ENCODE measurements at places on chromosomes 6 and 20. TPM values are rescaled to one million over a fixed set of nuclear protein-coding genes. Genes with fewer than 3 reads are reported as not detected.

ADA gene
- 34.5 TPM for polyA plus RNA-seq

DNA sequence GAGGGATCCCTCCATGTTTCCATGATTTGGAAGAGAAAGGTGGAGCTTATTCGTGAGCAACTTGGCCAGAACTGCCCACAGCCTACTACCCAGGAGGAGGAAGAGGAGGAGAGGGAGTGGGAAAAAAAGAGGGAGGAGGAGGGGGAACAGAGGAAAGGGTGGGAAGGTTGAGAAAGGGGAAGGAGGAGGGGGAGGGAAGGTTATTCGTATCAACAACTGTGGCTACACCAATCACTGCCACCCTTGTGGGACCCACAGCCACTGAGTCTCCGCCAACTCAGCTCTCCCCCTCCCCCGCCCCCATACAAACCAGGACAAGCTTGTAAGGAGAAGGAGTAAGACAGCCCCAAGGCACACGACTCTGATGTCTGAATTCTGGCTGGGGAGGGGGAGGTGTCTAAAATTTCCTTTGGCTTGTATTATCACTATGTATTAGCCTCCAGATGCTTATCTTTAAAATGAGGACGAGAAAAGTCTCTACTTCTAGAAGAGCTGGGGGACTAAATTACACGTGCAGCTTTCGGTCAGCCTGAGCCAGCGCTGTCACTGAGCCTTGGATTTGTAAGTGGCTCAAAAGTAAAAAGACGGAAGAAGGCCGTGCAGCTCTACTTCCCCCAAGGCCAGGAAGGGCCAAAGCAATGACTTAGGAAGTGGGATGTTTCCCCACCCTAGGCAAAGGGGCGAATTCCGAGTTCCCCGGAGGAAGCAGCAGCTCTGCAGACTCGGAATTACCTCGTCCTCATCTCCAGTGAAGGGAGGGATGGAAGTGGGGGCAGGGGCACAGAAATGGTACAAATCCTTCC is 1.0 kb downstream of the FKBP1A start:
- no peak for DNase-seq

GRCh38 chr6:157716251-157716995 is 106.6 kb upstream of the SNX9 start:
- no peak for DNase-seq

- DNase-seq, result no peak
Measured at GRCh38 chr20:62651285-62652021, 9.2 kb downstream of the SLCO4A1 start.

DNA sequence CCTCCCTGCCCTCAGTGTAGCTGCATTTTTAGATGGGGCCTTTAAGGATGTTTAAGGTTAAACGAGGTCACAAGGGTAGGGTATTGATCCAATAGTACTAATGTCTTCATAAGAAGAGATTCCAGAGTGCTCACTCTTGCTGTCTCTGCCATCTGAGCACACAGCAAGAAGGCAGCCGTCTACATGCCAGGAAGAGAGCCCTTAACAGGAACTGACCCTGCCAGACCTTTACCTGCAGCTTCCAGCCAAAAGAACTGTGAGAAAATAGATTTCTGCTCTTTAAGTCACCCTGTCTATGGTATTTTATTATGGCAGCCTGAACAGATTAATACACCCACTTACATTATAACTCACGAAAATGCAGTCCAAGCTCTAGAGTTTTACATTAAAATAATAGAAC is 685.3 kb upstream of the MARCKS start:
- DNase-seq, result no peak

DNA sequence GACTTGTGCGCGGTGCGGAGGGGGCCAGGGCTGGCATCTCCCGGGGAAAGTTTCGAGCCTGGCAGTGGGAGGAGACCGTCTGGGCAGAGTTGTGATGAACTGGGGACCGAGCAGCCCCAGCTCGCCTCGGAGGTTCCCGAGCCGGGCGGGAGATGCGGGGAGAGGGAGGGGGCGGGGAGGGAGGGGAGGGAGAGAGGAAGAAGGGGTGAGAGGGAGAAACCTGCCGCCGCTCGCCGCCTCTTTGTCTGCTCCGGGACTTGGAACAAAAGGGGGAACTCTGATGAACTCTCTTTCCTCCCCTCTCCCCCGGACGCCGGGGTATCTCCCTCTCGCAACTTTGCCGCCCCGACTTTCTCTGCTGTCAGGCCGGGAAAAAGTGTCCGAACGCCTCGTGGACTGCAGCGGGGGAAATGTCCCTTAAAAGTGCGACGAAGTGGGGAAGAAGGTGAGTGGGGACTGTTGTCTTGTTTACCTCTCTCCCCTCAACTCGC is 72.7 kb downstream of the SOX4 start:
- DNase-seq, result no peak

THBS2 gene
- not detected for polyA plus RNA-seq

CFAP206 gene
- polyA plus RNA-seq, result 0.88 TPM

DNA sequence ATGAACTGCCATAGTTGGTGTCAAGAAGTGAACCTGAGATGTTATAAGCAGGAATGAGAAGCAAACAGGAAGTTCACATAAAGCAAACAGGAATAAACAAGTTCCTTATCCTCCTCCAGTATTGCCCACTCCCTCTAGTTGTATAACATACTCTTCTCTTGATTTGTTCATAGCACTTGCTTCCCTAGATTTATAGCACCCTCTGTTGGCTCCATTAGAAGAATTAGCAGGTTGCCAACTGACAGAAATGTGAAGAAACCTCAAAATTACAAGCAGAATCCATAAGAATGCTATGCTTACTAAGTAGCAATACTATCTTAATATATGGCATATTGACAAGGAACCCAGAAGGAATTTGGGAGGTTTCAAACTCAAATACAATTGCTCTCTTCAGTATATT is 195.4 kb downstream of the TBX18 start:
- no peak for DNase-seq

LY86 gene
- polyA plus RNA-seq, result not detected
